GM23338 (cell line): ENCODE measurements at places on chromosomes 3 and 15.

DNA sequence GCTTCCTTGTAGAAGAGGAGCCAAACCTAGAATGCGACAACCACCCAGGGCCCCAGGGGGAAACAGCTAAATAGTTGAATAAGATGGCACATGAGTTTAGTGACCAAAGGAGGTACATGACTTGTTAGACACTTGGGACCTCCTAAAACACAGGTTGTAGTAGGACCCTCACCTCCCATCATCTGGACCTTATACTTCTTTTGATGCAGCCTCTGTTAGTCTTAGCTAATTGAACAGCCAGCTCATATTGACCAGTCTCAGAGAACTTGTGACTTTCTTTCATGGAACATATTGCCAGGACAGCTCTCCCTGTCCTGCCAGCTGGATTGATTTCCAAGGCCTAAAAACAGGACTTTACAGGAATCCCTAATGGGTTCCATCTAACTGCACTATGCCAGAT is 45.0 kb downstream of the SPSB4 start:
- DNase-seq, result no peak

- DNase-seq, result no peak
Observed at GRCh38 chr3:193948459-193948858, 187.5 kb upstream of the HES1 start.

DNA sequence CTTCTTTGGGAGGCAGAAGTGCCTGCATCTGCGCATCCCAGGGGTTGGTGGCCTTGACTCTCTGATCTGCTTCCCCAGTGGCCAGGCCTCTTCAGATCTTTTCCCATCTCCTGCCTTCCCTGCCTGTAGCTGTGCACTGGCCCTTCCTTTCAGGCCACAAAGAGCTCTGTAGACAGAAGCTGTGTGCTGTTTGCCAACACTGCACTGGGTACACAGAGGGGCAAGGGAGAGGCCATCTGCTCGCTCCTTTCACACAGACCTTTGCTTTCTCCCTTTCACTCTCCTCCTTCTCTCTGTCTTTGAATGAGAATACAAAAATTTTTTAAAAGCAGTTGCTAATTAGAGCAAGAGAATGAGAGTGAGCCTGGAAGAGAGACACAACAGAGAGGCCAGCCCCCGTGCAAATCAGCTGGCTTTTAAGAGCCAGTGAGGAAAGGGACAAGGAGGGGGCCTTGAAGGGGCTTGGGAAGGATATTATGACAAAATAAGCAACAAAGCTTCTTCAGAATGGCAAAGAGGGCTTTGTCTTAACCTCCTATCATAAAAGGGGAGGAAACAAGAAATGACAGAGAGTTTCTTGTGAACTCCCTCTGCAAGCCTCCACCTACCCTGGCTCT is 170.9 kb downstream of the EPHB1 start:
- no peak for DNase-seq

DNA sequence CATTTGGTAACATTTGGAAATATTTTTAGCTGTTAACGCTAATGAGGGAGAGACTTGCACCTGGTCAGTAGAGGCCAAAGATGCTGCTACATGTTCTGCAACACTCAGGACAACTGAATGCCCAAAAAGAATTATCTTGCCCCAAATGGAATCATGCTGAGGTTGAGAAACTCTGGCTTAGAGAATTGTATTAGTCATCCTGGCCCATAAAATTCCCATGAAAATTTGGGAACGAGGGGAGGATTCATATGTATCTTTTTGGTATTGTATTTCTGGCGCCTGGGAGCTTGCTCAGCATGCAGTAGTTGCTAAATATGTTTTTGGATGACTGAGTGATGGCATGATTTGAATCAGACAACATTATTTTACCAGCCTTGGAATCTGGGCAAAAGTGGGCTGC is 59.9 kb downstream of the CHL1 start:
- no peak for DNase-seq

DNA sequence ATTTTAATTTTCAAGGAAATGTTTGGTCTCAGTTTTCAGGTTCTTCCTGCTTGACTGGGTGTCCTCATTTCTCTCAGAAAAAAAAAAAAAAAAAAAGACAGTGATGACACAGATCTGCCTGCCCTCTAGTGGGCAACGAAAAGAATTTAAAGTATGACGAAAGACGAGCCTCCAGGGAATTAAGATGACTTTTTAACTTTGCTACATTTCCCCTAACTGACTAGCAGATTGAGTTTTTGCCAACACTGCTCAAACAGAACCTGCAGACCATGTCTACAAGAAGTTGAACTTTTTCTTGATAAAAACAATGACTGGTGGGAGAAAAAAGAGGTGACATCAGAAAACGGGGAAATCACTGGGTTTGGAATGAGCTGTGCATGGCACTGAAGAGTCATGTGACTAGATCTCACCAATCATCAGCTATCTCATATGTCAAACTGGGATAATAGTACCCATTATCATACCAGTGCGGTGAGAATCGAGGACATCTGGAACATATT is 40.8 kb downstream of the EOMES start:
- DNase-seq, result peak; percentile 91

DNA sequence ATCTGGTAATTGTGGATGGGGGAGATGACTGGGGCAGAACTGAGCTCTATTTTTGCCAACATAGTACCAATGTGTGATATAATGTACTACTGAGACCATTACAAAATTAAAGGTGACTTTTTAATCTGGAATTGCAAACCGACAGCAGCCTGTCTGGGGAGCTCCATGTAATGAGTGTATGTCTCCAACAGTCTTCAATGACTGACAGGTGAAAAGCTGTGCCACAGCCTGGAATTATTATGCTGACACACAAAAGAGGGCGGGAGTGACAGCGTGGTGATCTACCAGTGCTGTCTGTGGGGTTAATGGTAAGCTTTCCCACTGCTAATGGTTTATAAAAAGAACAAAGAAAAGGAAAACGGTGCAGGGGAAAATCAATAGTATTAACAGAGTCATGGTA is 143.4 kb downstream of the CLSTN2 start:
- DNase-seq, result no peak

GRCh38 chr3:53104762-53105161 is 25.5 kb downstream of the RFT1 start:
- DNase-seq, result no peak

DNA sequence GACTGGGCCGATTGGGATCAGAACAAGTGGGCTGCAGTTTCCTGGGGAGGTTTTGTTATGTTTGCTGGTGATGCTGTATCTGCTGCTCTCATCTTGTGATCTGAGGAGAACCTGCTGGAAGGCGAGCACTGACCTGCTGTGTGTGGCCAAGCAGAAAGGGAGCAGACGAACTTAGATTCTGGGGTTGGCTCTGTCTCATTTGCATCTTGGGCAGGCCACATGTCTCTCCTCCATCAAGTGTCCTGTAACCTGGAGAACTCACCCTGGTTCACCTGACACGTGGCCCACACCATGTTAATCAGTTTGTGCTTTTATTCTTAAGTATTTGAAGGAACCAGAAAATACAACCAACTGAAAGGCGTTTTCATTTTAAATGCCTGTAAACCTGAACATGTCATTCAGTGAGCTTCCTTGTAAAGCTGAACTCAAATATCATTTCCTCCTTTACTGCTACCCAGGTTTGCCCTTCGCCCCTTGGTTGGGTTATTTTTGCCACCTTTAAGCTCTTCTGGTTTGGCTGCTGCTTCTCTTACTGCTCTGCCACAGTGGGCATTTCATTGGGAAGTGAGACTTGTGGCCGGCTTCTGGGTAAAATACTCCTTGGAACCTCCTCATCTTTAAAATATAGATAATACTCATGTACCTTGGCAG is 33.5 kb upstream of the TRAK1 start:
- no peak for DNase-seq

DNA sequence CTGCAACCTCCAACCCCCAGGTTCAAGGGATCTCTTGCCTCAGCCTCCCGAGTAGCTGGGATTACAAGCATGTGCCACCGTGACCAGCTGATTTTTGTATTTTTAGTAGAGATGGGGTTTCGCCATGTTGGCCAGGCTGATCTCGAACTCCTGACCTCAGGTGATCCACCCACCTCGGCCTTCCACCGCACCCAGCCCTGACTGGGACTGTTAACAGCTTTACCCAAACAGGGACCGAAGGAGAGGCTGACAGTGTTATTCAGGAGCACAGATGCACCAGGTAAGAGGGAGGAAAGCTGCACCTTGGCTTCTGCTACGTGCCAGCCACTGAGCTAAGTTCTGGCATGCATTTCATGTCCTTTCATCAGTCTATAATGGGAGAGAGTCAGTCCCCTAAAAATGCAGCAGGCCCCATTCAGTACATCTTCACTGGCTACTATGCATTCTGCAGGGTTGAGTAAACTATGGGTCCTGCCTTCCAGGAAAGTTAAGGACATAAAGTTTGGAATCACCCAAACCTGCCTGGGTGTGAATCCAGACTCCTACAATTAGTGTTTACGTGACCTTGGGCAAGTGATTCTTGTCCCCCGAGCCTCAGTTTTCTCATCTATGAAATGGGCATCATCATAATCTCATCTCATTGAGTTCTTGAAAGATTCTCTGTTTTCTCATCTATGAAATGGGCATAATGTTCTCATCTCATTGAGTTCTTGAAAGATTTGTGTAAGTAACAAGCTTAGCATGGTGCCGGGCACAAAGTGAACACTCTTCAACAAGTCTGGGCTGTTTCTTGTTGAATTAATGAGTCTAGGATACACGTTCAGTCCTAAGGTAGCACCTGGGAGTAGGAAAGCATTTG is 82.2 kb downstream of the CPN2 start:
- DNase-seq, result no peak

- peak; percentile 50 for DNase-seq
Observed at GRCh38 chr15:35545316-35545823, 595 bp downstream of the DPH6 start.

GRCh38 chr15:85412066-85412465 is 31.7 kb downstream of the AKAP13 start:
- no peak for DNase-seq

- DNase-seq, result no peak
Observed at GRCh38 chr3:195107593-195107992, 163.4 kb downstream of the XXYLT1 start.

- no peak for DNase-seq
Observed at GRCh38 chr3:87120236-87120635, 106.9 kb upstream of the CHMP2B start.

DNA sequence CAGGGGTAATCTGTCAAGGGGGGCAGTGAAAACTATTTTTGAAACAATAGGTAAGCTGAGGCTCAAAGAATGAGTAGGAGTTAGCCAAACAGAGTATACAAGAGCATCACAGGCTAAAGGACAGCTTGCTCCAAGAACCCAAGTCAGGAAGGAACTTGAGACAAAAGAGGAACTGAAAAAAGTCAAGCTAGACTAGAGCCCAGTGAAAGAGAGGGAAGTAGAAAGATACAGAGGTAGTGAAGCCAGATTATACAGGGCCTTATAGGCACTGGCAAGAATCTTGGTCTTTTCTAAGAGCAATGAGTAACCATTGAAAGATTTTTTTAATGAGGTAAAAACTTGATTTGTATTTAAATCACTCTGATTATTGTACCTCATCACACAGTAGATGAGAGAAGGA is 69.9 kb downstream of the FILIP1L start:
- no peak for DNase-seq

- DNase-seq, result peak; percentile 28
Observed at GRCh38 chr3:126446791-126447190, 28.9 kb downstream of the ZXDC start.

DNA sequence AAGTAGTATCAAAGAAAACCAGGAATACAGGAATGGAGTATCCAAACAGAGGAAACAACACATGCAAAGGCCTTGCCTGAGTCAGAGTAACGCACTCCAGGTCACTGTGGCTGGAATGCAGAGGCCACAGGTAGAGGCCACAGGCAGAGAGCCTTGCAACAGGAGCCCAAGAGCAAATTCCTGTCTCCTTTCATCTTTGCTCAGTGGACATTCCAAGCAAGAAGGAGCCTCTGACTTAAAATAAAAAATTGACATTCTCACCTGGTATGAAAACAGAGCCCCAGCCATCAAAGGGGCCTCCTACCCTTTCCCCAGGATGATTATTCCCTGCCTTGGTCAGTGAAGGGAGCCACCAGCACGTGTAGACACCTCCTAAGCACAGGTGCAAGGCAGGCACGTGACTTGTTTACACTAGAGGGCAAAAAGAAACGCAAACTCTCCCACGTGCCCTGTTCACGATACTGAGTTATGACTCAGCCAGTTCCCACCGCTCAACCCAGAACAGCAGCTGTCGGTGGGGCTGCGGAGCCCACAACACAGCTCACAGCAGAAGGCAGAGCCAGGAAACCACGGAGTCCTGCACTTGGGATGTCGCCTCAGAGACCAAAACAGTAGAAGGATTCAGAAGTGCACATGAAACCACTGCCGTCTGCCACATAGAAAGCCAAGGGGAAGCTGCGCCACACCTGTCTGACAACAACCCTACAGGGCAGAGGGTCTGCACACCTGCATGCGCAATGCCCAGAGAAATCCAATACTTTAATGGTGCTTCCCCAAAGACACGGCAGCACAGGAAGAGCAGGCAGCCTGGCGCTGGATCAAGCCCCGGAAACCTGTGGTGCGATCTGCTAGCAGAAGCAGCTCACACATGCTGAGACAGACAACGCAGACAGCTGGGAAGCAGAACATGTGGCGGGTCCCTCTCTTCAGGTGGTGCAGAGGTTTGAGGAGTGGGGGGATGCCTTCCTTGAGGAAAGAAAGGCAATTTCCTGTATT is 52.1 kb downstream of the ITGB5 start:
- peak; percentile 86 for DNase-seq

DNA sequence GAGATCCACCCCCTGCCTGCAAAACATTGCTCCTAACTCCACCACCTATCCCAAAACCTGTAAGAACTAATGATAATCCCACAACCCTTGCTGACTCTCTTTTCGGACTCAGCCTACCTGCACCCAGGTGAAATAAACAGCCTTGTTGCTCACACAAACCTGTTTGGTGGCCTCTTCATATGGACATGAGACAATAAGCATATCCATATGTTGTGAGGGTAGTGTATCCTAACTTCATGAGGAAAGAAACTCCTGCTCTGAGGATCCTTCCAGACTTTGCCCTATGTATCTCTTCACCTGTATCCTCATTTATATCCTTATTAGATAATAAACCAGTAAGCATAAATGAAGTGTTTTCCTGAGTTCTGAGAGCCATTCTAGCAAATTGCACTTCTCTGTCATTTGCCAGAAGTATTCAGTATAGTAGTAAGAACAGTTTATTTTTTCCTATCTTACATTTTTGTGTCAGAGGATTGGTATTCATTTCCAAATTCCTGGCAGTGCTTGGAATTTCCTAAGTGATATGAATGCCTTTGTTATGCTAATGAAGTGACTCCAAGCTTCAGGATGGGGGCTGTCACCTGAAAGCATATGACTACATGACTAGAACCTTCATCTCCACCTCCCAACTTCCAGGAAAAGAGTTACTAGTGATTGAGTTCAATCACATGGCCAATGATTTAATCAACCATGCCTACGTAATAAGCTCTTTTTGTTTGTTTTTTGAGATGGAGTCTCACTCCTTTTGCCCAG is 30.2 kb downstream of the TTBK2 start:
- peak; percentile 86 for DNase-seq

- no peak for DNase-seq
Observed at GRCh38 chr3:12627370-12627769, 36.5 kb downstream of the RAF1 start.

GRCh38 chr3:135784557-135784956 is 181.0 kb upstream of the PPP2R3A start:
- DNase-seq, result no peak

- DNase-seq, result no peak
Observed at GRCh38 chr3:29141918-29142275, 139.0 kb upstream of the RBMS3 start.
